ENCODE measurements at places on chromosomes 5 and 9.
A peak's percentile ranks its signal among the peaks of the same experiment; 100 is the strongest.

GRCh38 chr5:179577286-179577960 lies 27.1 kb downstream of the RUFY1 start:
- DNase-seq = no peak

DNA sequence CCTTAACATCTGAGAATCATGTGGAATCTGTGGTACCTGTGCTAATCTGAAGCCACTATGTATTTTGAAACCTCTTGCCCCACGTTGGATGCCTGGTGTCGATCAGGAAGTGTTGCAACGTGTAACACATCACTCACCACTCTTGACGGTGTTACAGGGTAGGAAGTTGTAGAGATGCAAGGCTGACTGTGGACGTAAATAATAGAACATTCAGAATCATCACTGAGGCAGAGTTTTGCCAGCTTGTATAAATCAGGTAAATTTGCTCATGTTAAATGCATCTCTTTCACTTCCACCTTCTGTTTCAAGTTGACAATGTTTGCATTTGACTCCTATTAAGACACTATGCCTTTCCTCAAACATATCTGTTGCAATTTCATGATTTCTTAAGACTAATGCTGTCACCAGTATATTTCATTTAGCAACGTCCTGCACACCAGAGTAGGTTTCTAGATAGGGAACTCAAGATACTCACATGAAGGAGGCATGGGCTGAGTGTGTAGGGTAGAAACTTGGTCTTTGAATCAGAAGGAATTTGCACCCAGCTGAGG lies 38.1 kb downstream of the BASP1 start:
- DNase-seq = no peak

DNA sequence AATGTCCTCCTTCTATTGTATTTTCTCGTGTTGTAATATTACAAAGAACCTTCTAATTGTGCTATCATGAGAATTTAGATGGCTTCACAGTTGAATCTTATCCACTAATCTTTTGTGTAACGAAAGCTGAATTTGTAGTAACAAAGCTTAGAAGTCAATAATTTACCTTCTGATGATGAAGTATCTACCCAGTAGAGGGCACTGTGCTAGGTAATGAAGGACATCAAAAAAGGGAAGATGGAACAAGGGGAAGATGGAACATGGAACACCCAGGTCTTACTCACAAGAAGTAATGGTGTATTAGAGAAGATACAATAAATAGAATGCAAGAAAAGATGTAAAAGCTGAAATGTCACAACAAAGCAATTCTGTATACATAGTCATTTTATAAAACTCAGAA lies 131.0 kb upstream of the CCNG1 start:
- no peak for DNase-seq

DNA sequence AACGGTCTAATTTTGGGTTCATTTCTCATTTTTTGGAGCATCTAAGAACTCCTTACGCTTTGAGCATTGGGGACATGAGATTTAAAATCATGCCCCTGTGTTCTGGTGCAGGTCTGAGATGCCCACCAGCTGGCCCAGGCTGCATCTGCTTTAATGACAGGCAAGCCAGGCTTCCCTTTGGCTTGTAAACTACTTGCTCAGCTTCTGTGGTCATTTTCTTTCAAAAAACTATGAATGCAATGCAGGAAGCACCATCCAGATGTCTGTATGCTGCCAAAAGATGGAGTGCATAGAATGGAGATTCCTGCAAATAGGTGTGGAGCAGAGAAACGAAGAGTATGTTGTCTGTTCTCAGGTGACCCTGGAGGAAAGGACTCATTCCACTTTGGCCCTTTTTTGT lies 399.9 kb upstream of the ADAMTSL1 start:
- no peak for DNase-seq

GRCh38 chr5:74124826-74125225 lies 498.8 kb downstream of the ARHGEF28 start:
- DNase-seq = no peak

- DNase-seq = no peak
These were observed 57.7 kb upstream of the KLF4 start for GRCh38 chr9:107547303-107547702.

GRCh38 chr5:115634343-115635132 lies 8.7 kb upstream of the TMED7 start:
- DNase-seq = peak; percentile 68

DNA sequence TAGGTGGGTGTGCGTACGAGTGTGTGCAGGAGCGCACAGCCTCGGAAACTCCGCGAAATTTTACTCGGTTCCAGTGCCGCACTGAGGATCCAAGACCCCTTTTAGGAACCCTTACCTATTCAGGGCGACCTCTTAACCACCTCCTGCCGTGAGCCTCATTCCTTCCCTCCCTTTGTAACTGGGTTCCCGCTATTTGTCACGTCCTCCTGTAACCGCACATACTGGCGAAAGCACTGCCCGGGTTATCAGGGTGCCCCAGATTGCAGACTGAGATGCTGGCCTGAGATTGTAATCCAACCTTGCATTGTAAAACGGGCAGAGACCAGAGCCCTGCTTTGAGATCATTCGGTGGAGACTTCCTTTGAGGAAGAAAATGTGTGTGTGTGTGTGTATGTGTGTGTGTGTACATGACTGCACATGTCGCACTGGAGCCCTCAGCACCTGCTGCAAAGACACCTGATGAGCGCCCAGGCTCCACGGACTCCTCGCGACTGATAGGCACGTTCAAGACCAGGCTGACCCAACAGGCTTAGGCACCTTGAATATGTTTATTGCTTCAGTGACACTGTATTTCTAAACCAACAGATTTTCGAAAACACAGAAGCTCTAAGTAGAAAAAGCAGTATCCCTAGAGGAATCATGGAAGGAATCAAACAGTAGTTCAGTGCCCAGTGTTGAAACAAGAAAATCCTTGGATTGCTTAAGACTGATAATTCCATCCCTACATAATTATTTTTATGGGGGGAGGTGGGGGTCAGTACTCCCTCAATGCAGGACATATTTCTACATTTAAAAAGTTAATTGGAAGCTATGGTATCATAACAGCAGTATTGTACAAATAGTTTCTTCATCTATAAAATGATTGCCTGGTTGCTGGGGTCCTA lies 86.5 kb upstream of the TNFAIP8 start:
- no peak for DNase-seq

- DNase-seq = no peak
These were observed 82.9 kb downstream of the CACNA1B start for GRCh38 chr9:137960496-137960895.

DNA sequence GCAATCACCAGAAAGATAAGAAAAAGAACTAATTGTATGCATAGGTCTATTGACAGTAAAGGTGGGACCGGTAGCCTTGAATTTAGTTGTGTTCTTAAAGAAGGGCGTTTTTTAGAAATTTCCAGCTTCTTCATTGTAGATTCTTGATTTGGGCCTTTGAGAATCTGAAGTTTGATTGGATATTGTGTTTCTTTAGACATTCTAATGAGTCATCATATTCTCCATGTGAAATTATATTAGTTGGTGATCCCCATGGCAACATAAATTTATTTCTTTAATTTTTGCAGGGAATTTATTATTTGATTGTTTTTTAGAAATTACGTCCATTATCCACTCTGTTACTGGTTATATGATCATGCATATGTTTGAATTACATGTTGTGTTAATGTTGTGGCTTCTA lies 63.6 kb downstream of the MAN2A1 start:
- no peak for DNase-seq

All from activated gamma-delta T cell treated with anti-CD3 and anti-CD28 coated beads, Interleukin-2, amount 50 U/mL, for 16 hours (primary cell).